ENCODE measurements at places on chromosomes 11 and 22.

GRCh38 chr11:73288873-73289707 lies 17.0 kb downstream of the P2RY6 start:
- no peak for DNase-seq

DNA sequence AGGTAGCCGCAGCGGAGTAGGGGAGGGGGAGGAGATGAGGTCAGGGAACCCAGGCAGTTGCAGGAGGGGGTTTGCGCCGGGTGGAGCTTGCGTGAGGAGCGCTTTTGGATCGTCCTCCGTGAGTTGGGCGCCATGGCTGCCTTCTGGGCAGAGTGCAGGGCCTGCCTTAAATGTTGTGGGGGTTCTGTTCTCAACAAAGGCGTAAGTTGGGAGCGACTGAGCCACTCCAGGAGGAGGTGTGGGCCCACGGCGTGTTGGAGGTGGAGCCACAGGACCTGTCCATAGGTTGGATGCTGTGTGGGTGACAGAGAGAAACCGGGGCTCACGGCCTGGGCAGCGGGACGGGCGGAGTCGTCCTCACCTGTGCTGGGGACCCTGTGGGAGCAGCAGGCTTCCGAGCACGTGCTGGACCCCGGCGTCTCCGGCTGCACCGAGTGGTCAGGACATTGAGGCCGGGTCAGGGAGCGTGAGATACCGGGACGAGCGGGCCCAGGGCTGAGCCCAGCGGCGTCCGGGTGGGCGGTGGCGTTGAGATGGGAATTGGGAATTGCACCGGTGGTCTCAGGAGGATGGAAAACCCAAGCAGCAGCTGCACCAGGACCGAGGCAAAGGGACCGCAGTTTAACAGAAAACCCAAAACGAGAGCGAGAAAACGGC lies 977 bp upstream of the PGGHG start:
- no peak for DNase-seq

- no peak for DNase-seq
Observed at GRCh38 chr11:7577291-7578190, 63.7 kb downstream of the PPFIBP2 start.

DNA sequence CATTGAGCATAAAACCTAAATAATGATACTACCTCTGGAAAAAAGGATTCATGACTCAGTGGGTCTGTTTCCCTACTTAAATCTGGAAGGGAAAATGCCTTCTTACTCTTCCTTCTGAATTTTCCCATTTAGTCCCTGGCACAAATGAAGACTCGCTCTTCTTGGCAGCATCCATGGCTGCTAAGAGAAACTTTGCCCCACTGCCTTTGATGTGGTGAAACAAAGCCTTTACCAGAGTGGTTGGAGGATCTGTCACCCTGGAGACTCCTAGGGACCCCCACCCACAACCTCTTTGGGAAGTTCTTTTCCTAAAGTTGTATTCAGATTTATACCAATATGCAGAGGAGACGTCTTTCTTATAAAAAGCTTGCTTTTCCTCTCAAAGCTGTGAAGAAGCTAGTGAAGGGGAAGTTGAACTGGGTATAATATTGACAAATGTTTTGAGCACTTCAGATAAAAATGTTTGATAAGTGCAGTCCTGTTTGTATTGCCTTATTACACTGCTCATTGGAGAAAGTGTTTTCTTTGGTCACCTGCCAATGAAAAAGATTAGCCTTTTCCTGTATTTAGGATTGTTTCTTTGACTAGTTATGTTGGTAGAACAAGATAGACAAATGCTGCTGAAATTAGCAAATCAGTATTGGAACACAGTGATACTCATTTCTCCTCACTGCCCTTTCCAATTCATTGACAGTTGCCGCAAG lies 77.3 kb downstream of the ARFGAP2 start:
- DNase-seq = no peak

DNA sequence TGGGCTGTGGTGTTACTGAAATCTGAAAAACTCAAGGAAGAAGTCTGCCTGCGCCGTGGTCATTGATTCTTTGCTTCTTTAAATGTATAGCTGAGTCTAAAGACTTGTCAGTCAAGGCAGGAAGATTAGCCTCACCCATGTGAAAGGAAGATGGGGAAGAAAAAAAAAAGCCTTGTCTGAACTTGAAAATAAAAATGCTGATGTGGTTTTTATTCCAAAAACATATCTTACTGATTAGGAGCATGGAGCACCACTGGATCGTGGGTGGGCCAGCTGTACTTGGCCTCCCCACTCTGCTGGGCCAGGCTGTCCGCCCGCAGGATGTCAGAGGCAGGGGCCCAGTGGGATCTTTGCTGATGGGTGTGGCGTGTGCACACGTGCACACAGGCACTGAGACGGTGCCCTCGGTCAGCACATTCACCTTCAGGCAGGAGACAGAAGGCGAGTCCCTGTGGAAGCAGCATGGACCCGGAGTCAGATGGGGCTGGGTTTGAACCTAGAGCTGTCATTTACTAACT lies 111.9 kb downstream of the WNT7B start:
- DNase-seq = no peak
